ENCODE measurements at places on chromosomes 2 and 18.

- no peak for DNase-seq
Measured at GRCh38 chr2:235366807-235367206, 127.0 kb upstream of the AGAP1 start.

GRCh38 chr18:36501100-36501499 lies 203.6 kb downstream of the FHOD3 start:
- DNase-seq, result no peak

GRCh38 chr2:22198381-22199283 lies 1074.9 kb downstream of the TDRD15 start:
- DNase-seq, result no peak

DNA sequence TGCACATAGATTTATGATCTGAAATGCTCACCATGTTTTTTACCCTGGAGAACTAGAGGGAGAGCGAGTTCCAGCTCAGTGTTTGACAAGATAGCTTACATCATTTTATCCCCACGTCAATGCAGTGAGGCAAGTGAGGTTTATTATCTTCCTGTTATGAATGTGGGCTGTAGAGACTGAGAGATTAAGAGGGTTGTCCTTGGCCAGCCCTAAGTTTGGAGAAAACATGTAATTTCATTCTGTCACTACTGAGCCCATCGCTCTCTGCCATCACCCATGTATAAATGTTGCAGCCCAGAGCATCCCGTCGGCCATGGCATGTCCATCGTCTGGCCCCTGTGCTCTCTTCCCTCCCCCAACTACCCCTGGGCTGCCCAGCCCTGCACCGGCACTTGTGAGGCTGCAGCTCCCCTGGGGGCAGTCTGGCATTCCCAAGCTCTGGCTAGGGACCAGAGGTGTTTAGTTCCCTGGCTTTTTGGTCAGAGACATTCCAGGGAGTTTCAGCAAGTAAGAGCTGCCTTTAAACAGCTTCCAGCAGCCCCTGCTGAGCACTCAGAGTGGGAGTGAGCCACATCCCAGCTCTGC lies 136.7 kb downstream of the ANTXR1 start:
- no peak for DNase-seq

GRCh38 chr18:61891271-61891670 lies 1.5 kb downstream of the RNF152 start:
- DNase-seq, result no peak

- DNase-seq, result no peak
Measured at GRCh38 chr18:60485201-60485600, 112.6 kb upstream of the MC4R start.

DNA sequence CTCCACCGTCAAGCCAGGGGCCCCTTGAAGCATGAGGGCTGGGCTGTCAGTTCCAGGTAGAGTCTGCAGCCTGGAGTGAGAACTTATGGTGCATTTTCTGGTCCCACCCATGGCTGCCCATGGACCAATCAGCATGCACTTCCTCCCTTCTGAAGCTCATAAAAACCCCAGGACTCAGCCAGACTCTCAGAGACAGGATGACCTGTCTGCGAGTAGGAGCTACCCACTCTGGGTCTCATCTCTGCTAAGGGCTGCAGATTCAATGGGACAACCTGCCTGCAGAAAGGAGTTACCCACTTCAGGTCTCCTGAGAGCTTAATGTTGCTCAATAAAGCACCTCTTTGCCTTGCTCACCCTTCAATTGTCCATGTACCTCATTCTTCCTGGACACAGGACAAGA lies 9.4 kb upstream of the DUSP19 start:
- no peak for DNase-seq

- DNase-seq, result no peak
Measured at GRCh38 chr2:202178346-202178958, 59.9 kb downstream of the SUMO1 start.

- DNase-seq, result no peak
Measured at GRCh38 chr2:79980816-79981215, 323.7 kb downstream of the LRRTM1 start.

- DNase-seq, result no peak
Measured at GRCh38 chr2:144550084-144550483, 30.2 kb upstream of the ZEB2 start.
